ENCODE measurements at places on chromosomes 7 and 10.

- DNase-seq: no peak
These were observed 18.6 kb downstream of the TECPR1 start for GRCh38 chr7:98233219-98234070.

GRCh38 chr10:99630433-99630832, 10.2 kb upstream of the SLC25A28 start:
- DNase-seq: no peak

DNA sequence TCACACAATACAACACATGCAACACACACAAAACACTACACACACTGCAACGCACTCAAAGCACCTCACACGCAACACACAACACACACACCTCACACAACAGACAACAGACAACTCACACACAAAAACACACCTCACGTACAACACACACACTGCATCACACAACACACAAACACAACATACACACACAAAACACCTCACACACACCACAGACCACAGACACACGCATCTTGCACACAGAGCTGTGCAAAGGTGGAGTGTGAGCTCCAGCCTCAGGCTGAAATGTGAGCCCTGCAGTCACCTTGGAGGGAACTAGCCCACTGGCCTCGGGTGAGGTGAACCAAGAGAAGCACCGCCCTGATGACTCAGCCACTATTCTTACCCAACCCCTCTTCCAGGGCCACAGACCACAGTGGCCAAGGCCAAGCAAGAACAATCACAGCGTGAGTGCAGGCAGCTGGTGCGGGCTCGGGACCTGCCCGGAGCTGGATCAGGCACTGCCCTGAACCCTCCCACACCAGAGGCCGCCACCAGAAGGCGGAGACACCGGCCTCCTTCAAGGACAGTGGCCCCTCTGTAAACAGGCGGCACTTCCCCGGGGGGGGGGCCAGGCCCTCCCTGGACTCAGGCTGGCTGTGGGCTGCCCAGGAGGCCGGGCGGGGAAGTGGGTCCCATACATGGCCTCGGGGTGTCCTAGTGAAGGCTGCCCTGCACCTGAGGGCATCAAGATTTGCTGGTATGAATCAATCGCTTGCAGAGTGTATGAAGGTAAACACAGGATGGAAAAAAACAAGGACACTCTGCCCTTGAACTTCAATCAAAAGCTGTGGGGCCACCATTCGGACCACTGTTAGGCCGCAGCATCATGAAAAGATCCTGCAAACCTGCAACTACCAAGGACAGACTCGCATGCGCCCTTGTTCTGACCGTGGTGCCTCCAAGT, 106.7 kb downstream of the TNS3 start:
- DNase-seq: peak; percentile 94

DNA sequence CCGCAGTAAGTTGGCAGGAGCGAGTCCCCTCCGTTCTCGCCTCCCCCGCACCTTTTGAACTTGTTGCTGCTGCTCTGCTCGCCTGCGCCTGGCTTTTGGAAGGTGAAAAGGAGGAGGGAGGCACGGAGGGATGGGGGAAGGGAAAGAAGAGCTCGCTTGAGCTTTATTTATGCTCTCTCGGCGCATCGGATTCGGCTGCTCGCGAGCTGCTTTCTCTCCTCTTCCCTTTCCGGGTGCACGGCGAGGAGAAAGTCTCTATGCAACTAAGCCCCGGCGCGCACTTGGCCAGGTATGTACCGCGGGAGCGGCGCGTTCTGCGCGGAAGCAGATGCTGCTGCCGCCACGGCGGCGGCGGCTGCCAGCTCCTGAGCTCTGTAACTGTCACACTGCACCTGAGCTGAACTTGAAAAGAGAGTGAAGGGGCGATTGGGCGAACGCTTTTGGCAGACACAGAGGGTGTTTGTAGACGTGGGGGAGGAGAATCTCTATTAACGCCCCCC, 551 bp downstream of the KCND2 start:
- DNase-seq: no peak

GRCh38 chr10:73614720-73615119, 23.6 kb upstream of the USP54 start:
- DNase-seq: no peak

DNA sequence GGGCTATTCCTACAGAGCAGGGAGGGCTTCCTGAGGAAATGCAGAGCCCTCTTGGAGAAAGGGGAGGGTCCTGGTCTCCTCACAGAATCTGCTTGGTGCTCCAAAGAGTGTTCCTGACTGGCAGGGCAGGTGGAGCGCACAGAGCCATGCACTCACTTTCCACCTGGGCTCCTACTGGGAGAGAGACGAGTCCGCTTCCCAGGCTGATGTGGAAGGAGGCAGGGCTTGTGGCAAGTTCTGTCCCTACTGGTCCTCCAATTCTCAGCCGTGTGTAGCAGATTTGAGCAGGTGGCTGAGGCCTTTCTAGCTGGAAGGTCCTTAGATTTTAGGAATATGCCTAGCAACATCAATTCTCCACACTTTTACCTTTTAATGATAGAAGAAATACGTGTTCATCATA, 111.5 kb upstream of the MKI67 start:
- DNase-seq: no peak

DNA sequence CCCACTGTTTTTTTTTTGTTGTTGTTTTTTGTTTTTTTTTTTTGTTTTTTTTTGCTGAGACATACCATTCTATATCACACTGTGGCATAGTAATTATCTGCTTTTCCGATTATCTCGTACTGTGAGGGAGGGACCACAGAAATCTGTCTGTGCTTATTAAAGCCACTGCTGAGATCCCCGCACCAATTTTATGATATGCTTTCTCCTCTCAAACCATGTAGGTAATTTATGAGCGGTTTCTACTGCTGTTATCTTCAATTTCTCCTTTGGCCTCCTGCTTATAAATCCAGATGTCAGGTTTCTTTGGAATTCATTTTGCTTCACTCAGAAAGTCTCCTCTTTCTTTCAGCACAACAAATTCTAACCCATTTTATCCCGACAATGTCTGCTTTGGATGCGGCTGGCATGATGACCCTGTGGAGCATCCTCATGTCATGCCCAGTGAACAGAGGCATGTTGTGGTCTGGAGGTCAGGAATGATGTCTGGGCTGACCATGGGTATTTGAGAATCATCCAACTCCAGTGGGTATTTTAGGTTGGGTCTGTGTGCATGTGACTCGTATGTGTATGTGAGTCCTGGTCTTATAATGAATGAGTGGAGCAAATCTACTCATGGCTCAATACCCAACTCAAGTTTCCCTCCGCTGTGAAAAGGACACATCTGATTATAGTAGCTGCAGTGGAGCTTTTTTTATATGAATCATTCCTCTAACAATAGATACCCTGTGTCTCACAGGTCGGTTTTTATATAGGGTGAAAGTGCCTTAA, 213.4 kb downstream of the GALNT17 start:
- DNase-seq: no peak

DNA sequence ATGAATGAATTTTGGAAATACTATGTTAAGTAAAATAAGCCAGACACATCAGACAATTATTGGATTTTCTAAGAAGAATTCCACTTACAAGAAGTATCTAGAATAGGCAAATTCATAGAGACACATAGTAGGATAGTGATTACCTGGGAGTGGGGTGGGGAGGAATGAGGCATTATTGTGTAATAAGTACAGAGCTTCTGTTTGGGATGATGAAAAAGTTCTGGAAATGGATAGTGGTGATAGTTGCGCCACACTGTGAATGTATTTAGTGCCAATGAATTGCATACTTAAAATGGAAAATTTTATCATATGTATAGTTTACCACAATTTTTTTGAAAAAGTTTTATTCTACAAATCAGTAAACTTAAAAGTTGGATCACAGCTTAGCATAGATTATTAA, 297.2 kb upstream of the KAT6B start:
- no peak for DNase-seq

DNA sequence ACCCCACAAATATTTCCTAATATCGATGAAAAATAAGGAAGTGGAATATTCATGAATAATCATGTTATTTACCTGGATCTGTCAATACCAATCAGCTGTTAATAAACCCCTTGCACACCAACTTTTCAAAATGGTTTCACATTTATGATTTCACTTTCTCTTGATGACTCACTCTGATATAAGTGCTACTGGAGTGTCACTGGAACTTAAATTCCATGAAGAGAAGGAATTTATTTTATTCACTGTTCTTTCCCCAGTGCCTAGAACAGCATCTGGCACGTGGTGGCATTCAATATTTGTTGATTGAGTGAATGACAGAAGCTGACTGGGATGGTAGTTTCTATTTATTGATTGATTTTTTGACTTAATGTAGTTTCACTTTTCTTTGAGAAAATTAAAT, 3.5 kb upstream of the ENO4 start:
- DNase-seq: no peak

DNA sequence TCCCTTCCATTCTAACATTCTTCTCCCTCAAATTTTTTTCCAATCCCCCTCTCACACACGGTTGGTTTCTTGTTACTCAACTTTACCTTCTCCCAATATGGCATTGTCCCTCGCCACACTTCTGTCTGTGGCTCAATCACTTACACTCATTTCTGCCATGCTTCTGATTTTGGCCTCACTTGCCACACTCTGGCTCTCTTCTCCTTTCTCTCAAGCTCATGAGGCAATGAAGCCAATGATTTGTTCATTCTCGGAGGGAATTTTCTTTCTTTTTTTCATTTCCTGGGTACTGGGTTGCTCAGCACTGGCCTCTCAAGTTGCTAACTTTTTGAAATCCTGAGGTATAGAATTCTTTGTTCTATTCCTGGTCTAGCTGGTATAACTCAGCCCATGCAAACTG, 4.0 kb upstream of the MYOZ1 start:
- DNase-seq: no peak

DNA sequence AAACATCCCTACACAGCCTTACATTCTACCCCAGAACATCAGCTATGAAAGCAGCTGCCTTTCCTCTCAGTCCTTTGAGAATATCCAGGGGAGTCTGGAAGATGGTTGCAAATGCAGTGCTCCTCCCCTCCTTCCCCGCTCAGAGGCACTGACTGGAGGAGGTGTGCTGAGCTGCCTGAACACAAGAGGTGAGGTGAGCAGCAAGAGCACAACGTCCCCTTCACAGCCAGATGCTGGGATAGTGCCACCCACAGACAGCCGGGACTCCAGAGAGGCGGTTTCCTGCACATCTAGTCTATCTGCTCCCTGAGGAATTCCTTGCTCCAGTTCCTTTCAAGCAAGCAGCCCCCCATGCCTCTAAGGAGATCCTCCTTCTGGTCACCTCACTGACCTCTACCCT, 74.2 kb downstream of the EZH2 start:
- no peak for DNase-seq

- DNase-seq: no peak
These were observed 135.1 kb downstream of the FAM107B start for GRCh38 chr10:14639637-14640036.

DNA sequence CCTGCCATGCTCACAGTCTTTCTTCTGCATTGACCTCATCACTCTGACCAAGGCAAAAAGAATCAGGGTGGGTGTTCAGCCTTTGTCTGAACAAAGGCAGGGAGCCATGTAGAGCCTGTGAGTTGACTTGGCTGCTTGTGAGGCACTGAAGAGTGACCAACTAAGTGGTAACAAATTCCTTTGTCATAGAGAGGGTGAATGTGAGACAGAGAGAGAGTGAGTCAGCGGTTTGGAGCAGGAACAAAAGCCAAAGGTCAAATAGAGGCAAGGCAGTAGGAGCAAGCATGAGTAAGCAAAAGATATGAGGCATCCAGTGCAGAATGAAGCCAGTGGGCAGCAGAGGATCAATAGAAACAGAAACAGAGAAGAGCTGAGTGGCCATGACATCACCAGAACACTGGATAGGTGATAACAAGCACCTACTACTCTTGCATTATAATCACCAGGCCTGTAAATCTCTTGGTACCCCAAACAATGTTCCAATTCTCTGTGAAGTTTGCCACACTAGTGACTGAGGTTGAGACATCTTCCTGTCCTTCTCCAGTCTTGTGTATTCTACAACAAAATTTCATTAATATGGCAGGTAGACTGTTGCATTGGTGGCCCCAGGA, 116.2 kb upstream of the LAMB4 start:
- DNase-seq: peak; percentile 92

DNA sequence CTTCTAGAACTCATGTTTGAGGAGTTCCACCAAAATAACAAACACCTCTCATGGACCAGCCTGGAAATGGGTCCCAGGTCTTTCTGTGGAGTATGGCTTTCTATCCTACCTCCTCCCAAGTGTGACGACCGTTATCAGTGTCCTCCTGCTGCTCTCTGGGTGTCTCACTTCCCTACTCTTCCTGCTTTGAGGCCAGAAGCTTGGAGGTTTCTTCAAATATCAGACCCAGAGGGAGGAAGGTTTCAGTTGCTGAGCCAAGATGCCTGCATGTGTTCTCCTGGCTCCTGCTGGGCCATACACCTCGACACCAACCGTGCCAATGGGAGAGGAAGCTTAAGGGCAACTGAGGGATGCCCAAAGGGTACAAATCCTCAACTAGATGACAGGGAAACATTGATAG, 114.6 kb downstream of the WNT2 start:
- no peak for DNase-seq

DNA sequence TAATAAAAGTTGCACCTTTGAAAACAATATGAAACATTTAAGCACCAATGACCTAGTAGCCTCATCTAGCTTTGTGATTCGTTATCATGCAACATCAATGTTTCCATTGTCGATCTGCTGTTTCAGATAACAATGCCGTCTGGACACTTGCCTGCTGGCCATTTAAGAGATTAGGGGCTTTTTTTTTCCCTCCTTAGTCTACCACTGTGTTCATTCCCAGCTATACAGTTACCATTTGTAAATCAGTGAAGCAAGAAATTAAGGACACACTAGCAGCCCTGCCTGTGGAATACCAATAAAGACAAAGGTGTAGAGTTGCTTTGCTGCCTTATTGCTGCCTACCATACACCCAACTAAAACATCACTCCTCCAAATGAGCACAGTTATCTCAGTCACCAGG, 37.6 kb upstream of the MYO3A start:
- no peak for DNase-seq

GRCh38 chr10:89327803-89328441, at the start of gene IFIT3:
Gene IFIT3 (plus strand): TSS chr10:89327997. CDS start chr10:89328074, 77 bp downstream.
- DNase-seq: peak; percentile 86

DNA sequence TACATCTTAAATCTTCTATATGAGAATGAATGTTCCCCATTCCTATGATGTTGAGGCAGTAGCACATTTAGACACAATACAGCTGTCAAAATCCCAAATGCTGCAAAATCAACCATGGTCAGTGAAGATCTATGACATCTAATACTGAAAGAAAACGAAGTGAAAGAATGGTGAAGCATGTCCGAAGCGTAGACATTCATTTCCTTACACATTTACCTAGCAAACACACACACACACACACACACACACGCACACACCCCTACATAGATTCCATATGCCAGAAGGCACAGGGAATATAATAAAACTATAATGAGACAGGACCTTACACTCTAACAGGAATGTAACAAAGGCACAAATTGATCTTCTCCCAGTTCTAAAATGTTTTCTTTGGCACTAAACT, 32.5 kb downstream of the CCDC6 start:
- DNase-seq: no peak

DNA sequence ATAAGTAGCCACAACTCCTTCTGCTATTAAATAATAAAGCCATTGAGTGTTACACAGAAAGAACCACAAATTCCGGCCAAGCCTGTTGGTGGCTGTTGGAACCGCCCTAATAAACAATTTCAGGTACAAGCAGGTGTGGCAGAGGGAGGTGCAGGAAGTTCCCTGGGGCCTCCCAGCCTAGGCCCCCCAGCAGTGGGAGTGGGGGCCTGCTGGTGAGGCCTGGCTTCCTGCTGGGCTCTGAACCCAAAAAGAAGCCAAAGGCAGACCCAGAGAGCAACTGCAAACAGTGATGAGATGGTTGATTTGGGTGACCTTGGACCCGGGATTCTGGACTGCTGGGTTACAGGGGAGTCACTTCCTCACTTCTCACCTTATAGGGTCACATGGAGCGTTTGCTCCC, 21.0 kb upstream of the LMTK2 start:
- no peak for DNase-seq

Data from HS-5 (cell line).